ENCODE measurements at places on chromosomes 2 and 18. TPM values are rescaled to one million over a fixed set of nuclear protein-coding genes. Genes with fewer than 3 reads are reported as not detected.
A peak's percentile ranks its signal among the peaks of the same experiment; 100 is the strongest.

GRCh38 chr2:42493468-42494354 is at the start of gene KCNG3:
TSS of gene KCNG3 (minus strand) at chr2:42493982. CDS start at chr2:42493501, 481 bp downstream.
- DNase-seq, result peak; percentile 87
- peak within 1 kb of the TSS; percentile 50 for H3K4me3 ChIP-seq
- peak within 1 kb of the TSS; percentile 47 for H3K27ac ChIP-seq
- H3K4me1 ChIP-seq, result peaks cover 7% of the 10 kb centered on the region
- H3K36me3 ChIP-seq, result no peaks in the 10 kb centered on the region
- peaks cover 28% of the 10 kb centered on the region for H3K27me3 ChIP-seq

DNA sequence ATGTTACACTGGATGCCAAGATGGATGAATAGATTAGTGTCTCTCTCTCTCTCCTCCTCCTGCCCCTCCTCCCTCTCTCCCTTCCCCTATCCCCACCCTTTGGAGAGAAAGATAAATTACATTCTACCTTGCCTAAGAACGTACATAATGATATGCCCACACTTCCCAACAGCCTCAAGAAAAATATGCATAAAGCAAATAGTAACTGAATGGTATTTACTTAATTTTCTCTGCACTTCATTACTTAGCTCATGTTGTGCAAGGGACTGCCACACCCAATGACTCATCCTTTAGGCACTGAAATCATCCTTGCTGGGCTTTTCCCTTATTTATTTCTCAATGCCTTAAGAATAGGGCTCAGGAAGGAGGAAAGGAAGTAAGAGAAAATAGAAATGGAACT is 137.3 kb upstream of the PID1 start:
- H3K27ac ChIP-seq, result peak overlapping the region; percentile 80
- H3K27me3 ChIP-seq, result no peaks in the 10 kb centered on the region
- H3K36me3 ChIP-seq, result no peaks in the 10 kb centered on the region
- DNase-seq, result no peak
- H3K4me1 ChIP-seq, result peaks cover 23% of the 10 kb centered on the region

DNA sequence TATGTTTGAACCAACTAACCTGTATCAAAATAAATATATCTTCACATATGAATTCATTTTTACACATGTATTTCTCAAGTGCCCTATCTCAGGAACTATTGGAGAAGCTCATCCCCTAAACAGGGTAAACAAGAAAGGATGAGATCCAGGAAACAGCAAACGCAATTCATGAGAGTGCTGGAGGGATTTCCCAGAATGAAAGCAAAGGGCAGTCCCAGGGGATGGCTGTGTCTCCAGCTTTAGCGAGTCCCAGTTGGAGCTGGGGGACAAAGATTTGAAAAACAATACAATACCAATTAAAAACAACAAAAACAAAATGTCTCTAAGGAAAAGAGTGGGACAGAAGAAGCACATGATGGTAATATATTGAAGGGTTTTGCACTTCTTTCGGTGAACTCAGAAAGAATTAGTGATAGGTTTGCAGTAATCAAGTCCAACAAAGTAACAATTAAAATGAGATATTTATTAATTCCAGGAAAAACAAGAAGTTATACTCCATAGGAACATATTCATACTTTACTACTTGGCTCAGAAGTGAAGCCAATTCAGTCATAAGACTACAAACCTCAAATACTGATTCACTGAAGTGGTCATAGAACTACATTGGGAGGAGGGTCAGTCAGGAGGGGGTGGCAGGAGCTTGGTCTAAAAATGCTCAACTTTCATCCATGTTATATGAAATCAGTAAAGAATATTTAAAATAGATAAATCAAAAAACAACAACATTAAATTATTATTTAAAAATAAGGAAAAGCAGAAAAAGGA is 73.1 kb upstream of the PDE1A start:
- DNase-seq, result no peak
- H3K36me3 ChIP-seq, result no peaks in the 10 kb centered on the region
- H3K27me3 ChIP-seq, result no peaks in the 10 kb centered on the region
- H3K4me3 ChIP-seq, result no peak overlapping the region
- H3K27ac ChIP-seq, result no peak overlapping the region

- no peaks in the 10 kb centered on the region for H3K36me3 ChIP-seq
- H3K27ac ChIP-seq, result no peak overlapping the region
- H3K4me3 ChIP-seq, result no peak overlapping the region
- no peak for DNase-seq
Observed at GRCh38 chr2:156470975-156471583, 34.9 kb downstream of the GPD2 start.

DNA sequence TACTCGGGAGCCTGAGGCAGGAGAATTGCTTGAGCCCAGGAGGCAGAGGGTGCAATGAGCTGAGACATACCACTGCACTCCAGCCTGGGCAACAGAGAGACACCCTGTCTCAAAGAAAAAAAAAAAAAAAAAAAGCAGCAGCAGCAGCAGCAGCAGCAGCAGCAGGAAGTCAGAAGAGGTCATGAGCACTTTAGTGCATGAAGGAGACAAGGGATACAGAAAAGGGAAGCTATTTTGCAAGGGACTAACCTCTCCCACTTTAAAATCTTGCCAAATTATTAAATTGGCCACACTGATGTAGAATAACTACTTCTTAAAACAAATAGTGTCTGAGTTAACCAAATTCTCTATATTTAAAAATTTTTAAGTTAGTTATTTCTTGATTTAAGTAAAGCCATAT is 113.4 kb upstream of the PDE1A start:
- no peak for DNase-seq
- H3K36me3 ChIP-seq, result no peaks in the 10 kb centered on the region
- no peaks in the 10 kb centered on the region for H3K27me3 ChIP-seq
- peaks cover 9% of the 10 kb centered on the region for H3K4me1 ChIP-seq

DNA sequence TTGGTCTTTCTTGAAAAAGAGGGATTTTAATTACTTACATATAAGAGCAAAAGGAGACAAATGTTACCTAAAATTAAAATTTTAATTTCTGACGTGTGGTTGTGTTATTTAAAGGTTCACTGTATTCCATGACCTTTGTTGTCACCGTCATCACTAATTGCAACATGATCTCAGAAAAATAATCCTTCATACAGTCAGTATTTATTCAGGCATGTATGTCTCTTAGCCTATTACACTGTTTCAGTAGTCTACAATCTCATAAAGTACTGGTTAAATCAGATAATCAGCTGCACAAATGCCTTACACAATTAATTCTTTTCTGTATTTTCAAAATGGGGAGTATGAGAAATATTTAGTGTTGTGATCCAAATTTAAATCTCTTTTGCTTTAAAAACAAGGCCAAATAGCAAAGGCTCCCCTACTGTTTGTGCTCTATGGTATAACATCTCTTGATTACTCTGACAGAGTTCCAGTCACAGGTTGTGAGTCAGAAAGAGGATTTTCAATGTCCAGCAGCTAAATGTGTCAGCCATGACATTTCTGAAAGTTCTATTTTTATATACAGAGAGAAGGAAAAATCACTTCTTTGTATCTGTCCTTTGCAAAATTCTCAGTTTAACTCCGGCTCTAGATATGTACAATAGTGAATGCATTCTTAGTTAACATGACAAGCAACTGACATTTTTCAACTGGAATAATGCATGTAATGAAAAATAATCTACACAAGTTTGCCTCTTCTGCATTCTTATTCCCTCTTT is 184.0 kb downstream of the FIGN start:
- no peak for DNase-seq
- no peak overlapping the region for H3K27ac ChIP-seq
- H3K36me3 ChIP-seq, result no peaks in the 10 kb centered on the region
- H3K27me3 ChIP-seq, result no peaks in the 10 kb centered on the region

GRCh38 chr2:224257156-224257555 is 144.8 kb downstream of the FAM124B start:
- no peak overlapping the region for H3K4me3 ChIP-seq
- no peaks in the 10 kb centered on the region for H3K36me3 ChIP-seq
- H3K27ac ChIP-seq, result no peak overlapping the region
- H3K27me3 ChIP-seq, result no peaks in the 10 kb centered on the region
- no peaks in the 10 kb centered on the region for H3K4me1 ChIP-seq

- no peak overlapping the region for H3K27ac ChIP-seq
- no peaks in the 10 kb centered on the region for H3K4me1 ChIP-seq
- H3K27me3 ChIP-seq, result no peaks in the 10 kb centered on the region
- H3K36me3 ChIP-seq, result no peaks in the 10 kb centered on the region
Observed at GRCh38 chr2:7773362-7774360, 856.4 kb downstream of the RNF144A start.

GRCh38 chr2:7609974-7610373 is 692.8 kb downstream of the RNF144A start:
- DNase-seq, result no peak
- H3K27me3 ChIP-seq, result no peaks in the 10 kb centered on the region
- H3K4me3 ChIP-seq, result no peak overlapping the region
- H3K27ac ChIP-seq, result no peak overlapping the region

- H3K4me3 ChIP-seq, result no peak overlapping the region
- no peak overlapping the region for H3K27ac ChIP-seq
- peak; percentile 35 for DNase-seq
- no peaks in the 10 kb centered on the region for H3K36me3 ChIP-seq
- no peaks in the 10 kb centered on the region for H3K27me3 ChIP-seq
- H3K4me1 ChIP-seq, result peaks cover 6% of the 10 kb centered on the region
Observed at GRCh38 chr2:1610096-1610485, 134.2 kb downstream of the PXDN start.

DNA sequence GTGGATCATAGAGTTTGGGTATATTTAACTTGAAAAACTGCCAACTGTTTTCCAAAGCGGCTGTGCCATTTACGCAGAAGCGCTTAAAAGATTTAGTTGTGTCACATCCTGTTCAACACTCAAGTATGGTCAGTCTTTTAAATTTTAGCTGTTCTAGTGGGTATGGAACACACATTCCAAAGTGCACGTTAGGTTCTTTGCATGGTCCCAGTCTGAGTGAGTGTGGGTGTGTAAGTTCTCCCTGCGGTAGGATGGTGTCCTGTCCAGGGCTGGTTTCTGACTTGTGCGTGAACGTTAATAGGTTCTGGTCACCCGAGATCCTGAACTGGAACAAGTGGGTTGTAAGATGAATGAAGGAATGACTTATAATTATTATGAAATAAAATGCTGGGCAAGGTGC is 28.4 kb upstream of the IL36G start:
- H3K36me3 ChIP-seq, result no peaks in the 10 kb centered on the region
- DNase-seq, result no peak
- H3K4me3 ChIP-seq, result no peak overlapping the region
- H3K27ac ChIP-seq, result no peak overlapping the region
- no peaks in the 10 kb centered on the region for H3K4me1 ChIP-seq

DNA sequence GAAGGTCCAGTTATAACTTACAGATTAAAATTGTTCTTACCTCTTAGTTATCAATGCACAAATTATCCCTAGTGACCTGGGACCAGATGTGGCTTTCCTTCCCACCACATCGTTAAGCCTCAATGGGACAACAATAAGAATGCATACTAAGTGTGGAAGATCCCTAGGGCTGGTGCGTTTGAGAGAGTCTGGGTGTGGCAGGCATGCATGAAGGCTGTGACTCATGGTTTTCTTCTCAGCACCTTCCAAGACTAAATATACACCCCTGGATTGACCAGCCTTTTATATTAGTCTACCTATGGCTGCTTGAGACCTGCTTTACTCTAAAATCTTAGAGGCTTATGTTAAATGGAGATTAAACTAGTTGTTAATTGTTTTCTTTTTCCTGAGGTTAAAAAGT is 261.7 kb upstream of the SLC14A2 start:
- H3K4me3 ChIP-seq, result no peak overlapping the region
- no peaks in the 10 kb centered on the region for H3K27me3 ChIP-seq
- H3K36me3 ChIP-seq, result no peaks in the 10 kb centered on the region
- no peak overlapping the region for H3K27ac ChIP-seq
- DNase-seq, result no peak

GRCh38 chr2:54054271-54054670 is 61.1 kb upstream of the ACYP2 start:
- H3K27ac ChIP-seq, result no peak overlapping the region
- H3K27me3 ChIP-seq, result no peaks in the 10 kb centered on the region
- H3K36me3 ChIP-seq, result peaks cover 3% of the 10 kb centered on the region
- no peak for DNase-seq
- no peak overlapping the region for H3K4me3 ChIP-seq

DNA sequence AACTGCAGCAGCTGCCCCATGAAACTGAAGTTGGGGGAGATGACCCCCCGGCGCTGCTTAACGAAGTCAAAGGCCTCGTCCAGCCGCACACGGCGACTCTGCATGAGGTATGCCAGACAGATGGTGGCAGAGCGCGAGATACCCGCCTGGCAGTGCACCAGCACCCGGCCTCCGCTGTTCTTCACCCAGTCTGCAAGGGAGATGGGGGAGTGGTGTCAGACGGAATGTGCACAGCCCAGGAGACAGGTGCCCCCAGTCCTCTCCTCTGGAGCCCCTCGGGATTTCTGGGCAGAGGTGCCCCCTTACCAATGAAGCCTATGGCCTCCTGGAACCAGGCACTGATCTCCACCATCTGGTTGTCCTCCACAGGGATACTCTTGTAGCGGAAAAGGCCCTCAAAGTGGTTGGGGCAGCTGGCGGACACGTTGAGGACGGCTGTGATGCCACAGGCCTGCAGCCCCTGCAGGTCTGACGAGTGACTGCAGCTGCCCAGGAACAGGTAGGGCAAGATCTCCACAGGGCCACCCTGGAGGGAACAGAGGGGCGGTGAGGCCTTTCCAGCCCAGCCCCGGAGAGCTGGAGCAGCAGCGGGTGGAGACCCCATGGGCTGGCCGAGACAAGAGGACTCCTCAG is 1.3 kb downstream of the DUSP2 start:
- H3K27me3 ChIP-seq, result peaks cover 4% of the 10 kb centered on the region
- H3K27ac ChIP-seq, result no peak overlapping the region
- no peaks in the 10 kb centered on the region for H3K36me3 ChIP-seq

GRCh38 chr2:225040856-225041206 is 1.4 kb downstream of the DOCK10 start:
- H3K27ac ChIP-seq, result peak overlapping the region; percentile 58
- no peaks in the 10 kb centered on the region for H3K36me3 ChIP-seq
- peak overlapping the region; percentile 57 for H3K4me3 ChIP-seq
- DNase-seq, result no peak

DNA sequence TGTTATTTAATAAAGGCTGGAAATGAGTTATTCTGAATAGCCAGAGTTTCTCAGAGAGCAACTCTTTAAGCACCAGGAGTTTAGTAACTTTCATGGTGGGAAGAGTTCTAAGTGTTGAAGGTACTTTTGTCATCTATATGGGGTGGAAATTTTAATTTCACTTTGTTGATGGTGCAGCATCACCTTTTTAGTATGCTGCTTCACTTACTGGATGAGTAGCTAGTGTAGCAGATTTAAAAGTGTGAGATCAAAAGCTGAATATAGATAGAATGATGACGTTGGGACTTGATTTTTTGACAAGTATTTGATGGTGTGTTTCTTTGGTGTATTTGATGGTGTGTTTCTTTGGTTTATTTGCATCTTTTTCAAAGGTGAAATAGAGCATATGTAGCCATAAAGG is 47.3 kb downstream of the MAP4K4 start:
- no peaks in the 10 kb centered on the region for H3K27me3 ChIP-seq
- H3K27ac ChIP-seq, result no peak overlapping the region
- H3K4me3 ChIP-seq, result no peak overlapping the region
- DNase-seq, result no peak

OTOF gene
- 0.69 TPM for total RNA-seq

FOXD4L1 gene
- 0.78 TPM for total RNA-seq

GPR17 gene
- total RNA-seq, result 0.49 TPM

UGT1A5 gene
- total RNA-seq, result not detected

IGFBP5 gene
- 169 TPM for total RNA-seq

ARHGEF4 gene
- 11.1 TPM for total RNA-seq

AKAIN1 gene
- not detected for total RNA-seq

Data from upper lobe of right lung (tissue), 1 donor.